ENCODE measurements at places on chromosomes 2 and 18. TPM values are rescaled to one million over a fixed set of nuclear protein-coding genes. Genes with fewer than 3 reads are reported as not detected.

GRCh38 chr2:25270061-25270460, 71.7 kb downstream of the DNMT3A start:
- no peak overlapping the region for H3K27ac ChIP-seq
- H3K36me3 ChIP-seq: peaks cover 25% of the 10 kb centered on the region
- H3K27me3 ChIP-seq: no peaks in the 10 kb centered on the region
- H3K4me3 ChIP-seq: no peak overlapping the region
- no peak for DNase-seq

GRCh38 chr2:101386599-101387150, 628 bp downstream of the CREG2 start:
- H3K27ac ChIP-seq: no peak overlapping the region
- DNase-seq: no peak
- peaks cover 11% of the 10 kb centered on the region for H3K4me1 ChIP-seq

DNA sequence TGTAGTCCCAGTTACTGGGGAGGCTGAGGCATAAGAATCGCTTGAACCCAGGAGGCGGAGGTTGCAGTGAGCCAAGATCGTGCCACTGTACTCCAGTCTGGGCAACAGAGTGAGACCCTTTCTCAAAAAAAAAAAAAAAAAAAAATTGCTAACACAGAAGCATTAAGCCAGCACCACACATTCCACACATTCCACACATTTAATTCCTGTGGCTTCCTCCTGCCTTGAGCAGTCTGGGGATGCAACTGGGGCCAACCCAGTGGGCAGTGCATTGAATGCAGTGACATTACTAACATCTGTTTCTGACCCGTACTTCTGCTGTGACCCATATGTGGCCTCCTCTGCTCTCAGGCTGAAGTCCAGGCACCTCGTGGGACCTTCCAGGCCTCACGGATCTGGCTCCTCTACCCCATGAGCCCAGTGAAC, 107.0 kb downstream of the BCL2L11 start:
- DNase-seq: no peak
- no peaks in the 10 kb centered on the region for H3K27me3 ChIP-seq
- peaks cover 25% of the 10 kb centered on the region for H3K36me3 ChIP-seq
- peaks cover 31% of the 10 kb centered on the region for H3K4me1 ChIP-seq
- peak overlapping the region; percentile 88 for H3K27ac ChIP-seq
- no peak overlapping the region for H3K4me3 ChIP-seq

OTOS gene
- not detected for total RNA-seq

SLC9A4 gene
- total RNA-seq: not detected

DNA sequence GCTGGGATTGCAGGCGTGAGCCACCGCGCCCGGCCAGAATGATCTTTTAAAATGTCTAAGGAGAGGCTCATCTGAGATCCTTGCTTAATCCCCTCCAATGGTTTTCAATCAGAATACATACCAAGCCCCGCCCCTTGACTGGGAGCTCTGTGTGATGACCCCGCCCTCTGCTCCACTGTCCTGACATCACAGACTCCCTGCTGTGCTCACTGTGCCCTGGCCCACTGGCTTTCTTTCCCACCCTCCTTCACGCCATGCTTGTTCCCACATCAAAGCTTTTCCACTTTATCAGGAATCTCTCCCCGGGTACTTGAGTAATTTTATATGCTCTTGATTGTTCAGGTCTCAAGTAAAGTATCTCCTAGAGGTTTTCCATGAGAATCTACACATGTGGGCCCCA, 762.3 kb upstream of the ID2 start:
- H3K4me1 ChIP-seq: peaks cover 6% of the 10 kb centered on the region
- H3K4me3 ChIP-seq: no peak overlapping the region
- H3K36me3 ChIP-seq: no peaks in the 10 kb centered on the region
- no peaks in the 10 kb centered on the region for H3K27me3 ChIP-seq
- no peak overlapping the region for H3K27ac ChIP-seq

SERPINB12 gene
- not detected for total RNA-seq
